ENCODE measurements at places on chromosomes 13 and 19. TPM values are rescaled to one million over a fixed set of nuclear protein-coding genes. Genes with fewer than 3 reads are reported as not detected.

Gene ZNF571
- total RNA-seq: 15.6 TPM

Gene AMER2
- 0.10 TPM for total RNA-seq

Gene ZNF557
- total RNA-seq: 25.6 TPM

Gene IGFL1
- not detected for total RNA-seq

Gene PCCA
- total RNA-seq: 7.9 TPM

Gene ZNF99
- total RNA-seq: under 0.01 TPM

Gene FPR1
- 81.6 TPM for total RNA-seq

Gene METTL21C
- total RNA-seq: not detected
